Erythroblast (primary cell): ENCODE measurements at places on chromosomes 3 and 15.

- no peak for DNase-seq
Measured at GRCh38 chr3:162022911-162023310, 526.3 kb downstream of the OTOL1 start.

DNA sequence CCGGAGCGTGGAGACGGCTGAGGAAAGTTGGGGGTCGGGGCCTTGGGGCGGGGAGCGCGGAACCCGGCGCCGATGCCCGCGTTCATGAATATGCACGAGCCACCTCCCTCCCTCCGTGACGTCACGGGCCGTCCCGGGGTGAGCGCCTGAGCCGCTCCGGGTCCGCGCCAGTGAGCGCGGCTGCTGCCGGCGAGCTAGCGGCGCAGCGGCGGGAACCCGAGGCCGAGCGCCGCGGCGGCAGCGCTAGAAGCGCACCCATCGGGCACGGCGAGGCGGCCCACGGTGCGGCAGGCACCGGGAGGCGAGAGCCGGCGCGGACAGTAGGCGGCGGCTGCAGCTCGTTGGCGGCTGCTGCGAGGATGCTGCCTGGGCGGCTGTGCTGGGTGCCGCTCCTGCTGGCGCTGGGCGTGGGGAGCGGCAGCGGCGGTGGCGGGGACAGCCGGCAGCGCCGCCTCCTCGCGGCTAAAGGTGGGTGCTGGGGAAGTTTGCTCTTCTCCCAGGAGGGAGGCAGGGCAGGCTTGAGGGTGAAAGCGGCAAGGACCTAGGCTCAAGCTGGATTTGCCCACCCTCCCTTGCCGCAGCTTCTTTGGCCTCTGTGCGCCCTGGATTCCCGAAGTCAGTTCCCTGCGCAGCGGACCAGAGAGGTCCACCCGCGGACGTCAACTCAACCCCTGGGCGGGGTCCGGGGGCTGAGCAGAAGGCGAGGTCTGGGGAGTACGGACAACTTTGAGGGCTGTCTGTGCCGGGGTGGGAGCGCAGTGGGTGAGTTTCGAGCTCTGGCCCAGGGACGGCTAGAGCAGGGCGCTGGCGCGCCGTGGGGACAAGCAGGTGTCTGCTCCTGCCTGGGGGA, at the start of gene CLSTN2:
Gene CLSTN2, plus strand, starts transcription at position 170 of the 850 bp plus-strand sequence.
- DNase-seq: peak; percentile 30

GRCh38 chr15:94233441-94233840, 2.1 kb downstream of the MCTP2 start:
- no peak for DNase-seq

DNA sequence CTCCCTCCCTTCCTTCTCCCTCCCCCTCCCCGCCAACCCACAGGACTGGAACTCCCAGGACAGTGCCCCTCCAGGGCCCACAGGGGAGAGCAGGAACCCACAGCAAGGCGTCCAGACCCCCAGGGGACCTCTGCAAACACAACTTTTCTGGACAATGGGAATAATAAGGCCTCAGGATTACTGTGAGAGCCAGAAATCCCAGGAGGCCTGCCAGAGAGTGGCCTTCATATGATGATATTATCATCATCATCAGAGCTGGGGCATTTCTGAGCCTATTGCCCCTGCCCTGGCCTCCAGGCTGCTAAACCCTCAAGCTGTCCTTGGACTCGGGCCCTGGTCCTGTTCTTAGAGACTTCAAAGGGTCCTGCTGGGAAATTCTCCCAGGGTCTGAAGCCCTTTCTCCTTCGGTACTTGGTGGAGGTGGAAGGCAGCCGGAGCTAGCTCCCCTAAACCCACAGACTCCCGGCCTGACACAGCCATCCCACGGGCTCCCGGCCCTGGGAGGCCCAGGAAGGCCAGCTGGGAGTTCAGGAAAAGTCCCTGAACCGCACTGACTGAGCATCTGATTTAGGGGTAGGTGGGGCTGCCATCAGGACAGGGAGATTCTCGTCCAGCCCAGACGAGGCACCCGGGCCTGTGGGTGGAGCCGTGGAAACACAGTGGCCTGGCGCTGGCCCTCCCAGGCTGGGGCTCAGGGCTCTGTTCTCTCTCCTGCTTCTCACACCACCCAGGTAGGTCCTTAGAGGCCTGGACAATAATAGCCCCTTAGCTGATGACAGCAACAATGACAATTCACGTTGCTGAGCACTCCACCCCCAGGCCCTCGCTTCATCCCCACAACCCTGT, 4.9 kb downstream of the CALML4 start:
- DNase-seq: no peak

DNA sequence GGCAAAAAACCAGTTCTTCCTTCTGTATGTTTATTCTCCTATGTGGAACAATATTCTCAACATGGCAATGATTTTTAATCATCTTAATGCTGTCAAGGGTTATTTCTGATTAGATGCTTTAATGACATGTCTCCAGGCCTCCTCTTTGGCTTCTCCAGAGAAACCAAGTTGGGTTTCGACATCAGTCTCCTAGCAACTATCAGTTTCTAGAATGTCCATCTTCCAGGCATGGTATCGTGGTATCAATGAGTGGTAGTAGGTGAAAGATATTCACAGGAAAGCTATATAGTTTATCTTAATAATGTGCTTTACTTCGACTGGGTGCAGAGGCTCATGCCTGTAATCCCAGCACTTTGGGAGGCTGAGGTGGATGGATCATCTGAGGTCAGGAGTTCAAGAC, 128.5 kb downstream of the C3orf70 start:
- no peak for DNase-seq
